SJCRH30 (cell line): ENCODE measurements at places on chromosomes 2 and 18.

DNA sequence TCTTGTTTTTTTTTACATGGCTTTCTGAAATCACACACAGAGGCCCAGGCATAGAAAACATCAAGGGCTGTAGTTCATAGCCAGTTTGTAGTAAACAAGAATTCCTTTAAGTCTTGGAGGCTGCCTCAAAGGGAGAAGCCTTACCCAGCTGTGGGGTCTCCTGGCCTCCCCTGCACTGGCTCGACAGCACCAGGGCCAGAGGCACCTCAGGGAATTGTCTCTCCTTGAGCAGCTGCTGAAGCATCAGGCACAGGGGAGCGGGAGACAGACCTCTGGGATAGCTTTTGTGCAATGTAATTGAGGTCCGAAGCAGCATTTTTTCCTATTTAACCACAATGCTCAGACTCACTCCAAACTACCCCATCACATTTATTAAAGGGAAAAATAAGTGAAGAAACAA lies 209.1 kb downstream of the HRH4 start:
- peak; percentile 7 for DNase-seq

DNA sequence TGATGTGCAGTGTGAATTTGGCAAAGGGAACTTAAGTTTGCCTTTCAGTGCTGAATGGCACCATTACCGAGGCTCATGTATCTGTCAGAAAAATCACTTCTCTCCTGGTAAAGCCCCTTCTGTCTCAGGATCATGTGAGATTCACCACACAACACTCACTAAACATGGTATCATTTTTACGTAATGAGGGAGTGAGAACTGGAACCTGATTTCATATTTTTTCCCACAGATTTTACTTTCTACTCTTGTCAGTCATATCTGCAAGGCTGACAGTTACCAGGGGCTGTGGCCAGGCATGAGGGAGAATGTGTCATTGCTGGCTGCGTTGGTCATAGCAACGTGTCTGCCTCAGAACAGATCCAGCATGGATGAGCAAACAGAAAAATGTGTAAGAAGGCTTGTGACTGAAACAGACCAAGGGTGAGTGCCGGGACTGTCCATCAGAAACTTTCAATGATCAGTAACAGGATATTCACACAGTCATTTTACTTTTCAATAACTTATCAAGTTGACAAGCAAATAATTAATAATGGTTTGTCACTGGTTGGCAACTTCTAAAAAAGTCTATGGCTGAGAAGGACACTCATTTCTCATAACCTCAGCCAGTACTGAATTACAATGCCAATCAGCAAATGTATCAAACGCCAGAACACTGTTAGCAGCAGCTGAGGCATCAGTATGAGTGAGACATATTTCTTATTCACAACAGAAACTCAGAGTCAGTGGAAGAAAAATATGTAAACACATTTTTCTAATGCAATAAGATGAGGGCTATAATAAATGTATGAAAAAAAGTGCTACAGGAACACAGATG lies 100.5 kb downstream of the CDC42EP3 start:
- no peak for DNase-seq

GRCh38 chr18:42706029-42706608 lies 409.4 kb downstream of the RIT2 start:
- DNase-seq: no peak

- no peak for DNase-seq
Measured at GRCh38 chr2:216671081-216671411, 24.3 kb downstream of the IGFBP5 start.

DNA sequence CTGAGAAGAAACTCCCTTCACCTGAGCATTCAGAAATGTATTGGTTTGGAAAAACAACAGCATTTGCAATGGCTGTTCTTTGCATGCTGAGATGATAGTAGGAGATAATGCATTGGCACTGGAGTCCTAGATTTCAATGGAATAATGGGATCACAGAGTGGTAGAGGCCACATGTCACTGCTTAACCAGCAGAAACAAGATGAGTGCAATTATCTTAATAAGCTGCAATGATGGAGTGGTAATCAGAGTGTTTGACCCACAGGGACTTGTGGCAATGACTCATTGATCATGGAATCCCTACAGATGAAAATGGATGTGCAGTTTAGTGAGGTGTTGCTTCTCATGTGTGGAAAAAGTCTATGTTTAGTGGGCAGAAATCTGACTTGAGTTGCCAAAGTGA lies 218.8 kb upstream of the ZEB2 start:
- DNase-seq: no peak

GRCh38 chr18:4438938-4439337 lies 16.2 kb downstream of the DLGAP1 start:
- no peak for DNase-seq

DNA sequence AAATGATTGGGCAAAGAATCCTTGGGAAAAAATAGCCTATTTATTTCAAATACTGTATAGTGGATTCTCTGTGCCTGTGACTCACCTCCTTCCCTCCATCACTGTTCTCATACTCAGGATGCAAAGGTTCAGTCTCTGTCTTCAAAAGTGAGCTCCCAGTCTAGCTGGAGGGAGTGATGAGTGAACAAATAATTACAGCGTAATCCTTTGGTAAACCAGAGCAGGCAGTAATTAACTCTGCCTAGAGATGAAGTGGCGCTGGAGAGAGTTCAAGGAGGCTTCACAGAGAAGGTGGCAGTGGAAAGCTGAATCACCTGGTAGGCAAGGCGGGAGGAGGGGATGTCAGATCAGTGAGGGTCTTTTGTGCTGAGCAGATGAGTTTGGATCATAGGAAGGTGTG lies 6.5 kb downstream of the DGUOK start:
- DNase-seq: no peak
